ENCODE measurements at places on chromosomes 3 and 15. TPM values are rescaled to one million over a fixed set of nuclear protein-coding genes. Genes with fewer than 3 reads are reported as not detected.
A peak's percentile ranks its signal among the peaks of the same experiment; 100 is the strongest.

DNA sequence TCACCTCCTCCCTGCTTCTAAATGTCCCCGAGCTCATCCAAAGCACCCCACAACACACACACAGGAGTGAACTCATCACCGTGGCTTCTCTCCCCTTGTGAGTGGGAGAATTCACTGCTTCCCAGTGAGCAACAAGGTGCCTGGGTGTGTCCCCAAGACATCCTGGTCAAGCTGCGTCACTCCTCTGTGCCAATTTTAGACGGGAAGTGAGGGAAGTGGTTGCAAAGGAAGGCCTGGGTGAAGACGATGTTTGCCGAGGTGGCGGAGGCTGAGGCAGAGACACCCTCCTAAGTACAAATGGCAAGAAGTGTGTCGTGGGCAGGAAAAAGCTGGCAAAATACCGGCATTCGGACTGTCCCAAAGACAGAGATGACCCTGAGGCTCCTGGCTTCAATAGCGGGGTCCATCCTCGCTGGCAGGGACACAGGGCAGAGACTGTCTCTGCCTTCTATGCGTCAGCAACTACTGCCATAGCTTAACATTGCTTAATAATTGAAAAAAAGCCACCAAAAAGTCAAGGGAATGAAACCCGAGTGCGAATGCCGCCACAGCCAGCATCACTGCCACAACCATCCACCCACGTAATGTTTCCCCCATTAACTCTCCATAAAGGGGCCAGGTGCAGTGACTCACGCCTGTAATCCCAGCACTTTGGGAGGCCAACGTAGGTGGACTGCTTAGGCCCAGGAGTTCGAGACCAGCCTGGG lies 72.8 kb downstream of the VGLL4 start:
- no peak overlapping the region for H3K4me3 ChIP-seq
- H3K27ac ChIP-seq: no peak overlapping the region
- no peaks in the 10 kb centered on the region for H3K4me1 ChIP-seq
- no peaks in the 10 kb centered on the region for H3K27me3 ChIP-seq
- DNase-seq: peak; percentile 26
- H3K36me3 ChIP-seq: peaks cover 6% of the 10 kb centered on the region

GRCh38 chr15:89807689-89808088 lies 7.0 kb downstream of the ANPEP start:
- H3K36me3 ChIP-seq: no peaks in the 10 kb centered on the region
- H3K4me1 ChIP-seq: no peaks in the 10 kb centered on the region
- no peaks in the 10 kb centered on the region for H3K27me3 ChIP-seq
- DNase-seq: no peak
- H3K27ac ChIP-seq: no peak overlapping the region

DNA sequence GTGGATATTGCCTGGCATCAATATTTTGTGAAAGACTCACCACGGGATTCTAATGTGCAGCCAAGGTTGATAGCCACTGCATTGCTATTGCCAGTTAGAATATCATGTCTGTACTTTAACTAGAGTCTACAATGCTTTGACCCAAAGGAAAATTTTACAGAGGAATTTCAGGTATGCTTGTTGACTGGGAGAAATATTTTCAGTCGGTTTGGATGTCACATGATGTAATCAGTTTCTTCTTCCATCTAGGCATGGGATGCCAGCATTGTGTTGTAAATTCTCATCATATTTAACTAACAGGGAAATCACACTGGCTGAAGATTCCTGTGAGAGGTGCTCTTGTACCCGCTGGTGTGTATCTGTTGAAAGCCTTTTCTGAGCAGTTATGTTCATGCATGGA lies 508.9 kb upstream of the ADAMTS9 start:
- no peaks in the 10 kb centered on the region for H3K27me3 ChIP-seq
- no peaks in the 10 kb centered on the region for H3K4me1 ChIP-seq
- no peak overlapping the region for H3K27ac ChIP-seq
- no peaks in the 10 kb centered on the region for H3K36me3 ChIP-seq
- no peak for DNase-seq
- H3K4me3 ChIP-seq: no peak overlapping the region

CELF6 gene
- 2.5 TPM for total RNA-seq

DNA sequence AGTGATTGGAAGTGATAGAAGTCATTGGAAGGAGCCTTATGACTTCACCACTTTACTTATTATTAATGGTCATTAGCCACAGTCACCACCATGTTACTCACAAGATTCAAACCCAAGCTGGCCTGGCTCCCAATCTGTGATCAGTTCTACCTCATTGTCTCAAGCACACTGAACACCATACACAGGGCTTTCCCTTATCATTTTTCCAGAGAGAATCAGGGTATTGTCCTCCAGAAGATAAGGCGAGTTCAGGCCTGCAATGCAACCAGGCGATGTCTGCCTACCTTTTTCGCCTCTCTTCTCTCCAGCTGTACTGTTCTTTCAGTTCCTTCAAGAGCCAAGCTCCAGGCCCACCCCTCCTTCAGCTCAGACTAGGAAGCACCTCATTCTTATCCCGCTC lies 24.9 kb downstream of the EMC7 start:
- H3K4me3 ChIP-seq: no peak overlapping the region
- no peaks in the 10 kb centered on the region for H3K27me3 ChIP-seq
- no peaks in the 10 kb centered on the region for H3K36me3 ChIP-seq

RARB gene
- 27.2 TPM for total RNA-seq

EPHB1 gene
- 0.56 TPM for total RNA-seq

ZNF660 gene
- total RNA-seq: 7.1 TPM

FRG2C gene
- not detected for total RNA-seq

ZPLD1 gene
- total RNA-seq: 0.18 TPM

DNA sequence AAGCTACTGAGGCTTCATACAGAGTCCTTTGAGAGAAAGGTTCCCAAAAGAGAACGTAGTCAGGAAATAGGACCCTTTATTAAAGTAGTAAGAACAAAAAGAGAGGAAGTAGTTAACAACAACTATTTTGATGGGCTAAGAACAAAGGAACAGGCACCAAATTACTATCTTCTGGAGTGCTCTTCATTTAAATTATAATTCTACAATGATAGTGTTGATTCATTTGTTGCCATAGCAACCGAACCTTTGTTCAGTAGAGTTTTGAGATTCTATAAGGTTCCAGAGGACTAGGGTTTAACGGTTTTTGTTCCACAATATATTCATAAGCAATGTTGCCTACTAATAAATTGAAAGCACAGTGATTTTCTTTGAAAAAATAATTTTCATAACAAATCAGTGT lies 78.8 kb downstream of the CMSS1 start:
- H3K4me1 ChIP-seq: no peaks in the 10 kb centered on the region
- H3K36me3 ChIP-seq: no peaks in the 10 kb centered on the region
- DNase-seq: no peak
- H3K4me3 ChIP-seq: no peak overlapping the region
- no peak overlapping the region for H3K27ac ChIP-seq
- H3K27me3 ChIP-seq: no peaks in the 10 kb centered on the region

GRCh38 chr3:44860117-44860516 lies 1.6 kb upstream of the TMEM42 start:
- H3K27me3 ChIP-seq: no peaks in the 10 kb centered on the region
- no peak for DNase-seq
- no peak overlapping the region for H3K4me3 ChIP-seq
- no peak overlapping the region for H3K27ac ChIP-seq

UCN2 gene
- total RNA-seq: 0.81 TPM

- H3K36me3 ChIP-seq: no peaks in the 10 kb centered on the region
- no peak overlapping the region for H3K4me3 ChIP-seq
- DNase-seq: no peak
- no peaks in the 10 kb centered on the region for H3K4me1 ChIP-seq
- no peak overlapping the region for H3K27ac ChIP-seq
Measured at GRCh38 chr3:106930086-106930485, 447.2 kb upstream of the CCDC54 start.

DNA sequence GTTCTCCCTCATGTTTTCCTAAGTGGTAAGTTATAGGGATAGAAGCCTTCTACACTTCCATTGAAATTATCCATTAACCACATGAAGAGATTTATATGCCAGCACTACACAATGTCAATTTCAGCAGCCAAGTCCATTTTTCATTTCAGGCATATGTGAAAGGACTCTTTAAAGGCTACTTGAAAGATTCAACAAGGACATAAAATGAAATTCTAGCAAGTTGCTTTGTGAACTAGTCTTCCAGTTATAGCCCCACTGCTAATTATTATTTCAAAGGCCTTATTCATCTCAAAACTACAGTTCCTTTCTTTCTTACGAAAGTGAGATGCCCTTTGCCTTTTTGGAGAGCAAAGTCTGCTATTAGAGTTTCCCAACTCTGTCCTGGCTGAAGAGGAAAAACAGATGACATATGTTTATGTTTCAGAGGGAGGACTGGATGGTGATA lies 66.0 kb upstream of the SLC2A2 start:
- H3K36me3 ChIP-seq: no peaks in the 10 kb centered on the region
- no peak for DNase-seq
- H3K27me3 ChIP-seq: no peaks in the 10 kb centered on the region
- no peak overlapping the region for H3K4me3 ChIP-seq
- no peak overlapping the region for H3K27ac ChIP-seq

CA12 gene
- total RNA-seq: 0.04 TPM

FGD5 gene
- 1.1 TPM for total RNA-seq

All from cardiac muscle cell (in vitro differentiated cells and primary cell).